ENCODE measurements at places on chromosomes 3 and 15.

- DNase-seq: no peak
These were observed 9.3 kb downstream of the ARHGEF26 start for GRCh38 chr3:154130540-154130939.

GRCh38 chr15:88909956-88910831, 3.0 kb downstream of the MFGE8 start:
- no peak for DNase-seq

DNA sequence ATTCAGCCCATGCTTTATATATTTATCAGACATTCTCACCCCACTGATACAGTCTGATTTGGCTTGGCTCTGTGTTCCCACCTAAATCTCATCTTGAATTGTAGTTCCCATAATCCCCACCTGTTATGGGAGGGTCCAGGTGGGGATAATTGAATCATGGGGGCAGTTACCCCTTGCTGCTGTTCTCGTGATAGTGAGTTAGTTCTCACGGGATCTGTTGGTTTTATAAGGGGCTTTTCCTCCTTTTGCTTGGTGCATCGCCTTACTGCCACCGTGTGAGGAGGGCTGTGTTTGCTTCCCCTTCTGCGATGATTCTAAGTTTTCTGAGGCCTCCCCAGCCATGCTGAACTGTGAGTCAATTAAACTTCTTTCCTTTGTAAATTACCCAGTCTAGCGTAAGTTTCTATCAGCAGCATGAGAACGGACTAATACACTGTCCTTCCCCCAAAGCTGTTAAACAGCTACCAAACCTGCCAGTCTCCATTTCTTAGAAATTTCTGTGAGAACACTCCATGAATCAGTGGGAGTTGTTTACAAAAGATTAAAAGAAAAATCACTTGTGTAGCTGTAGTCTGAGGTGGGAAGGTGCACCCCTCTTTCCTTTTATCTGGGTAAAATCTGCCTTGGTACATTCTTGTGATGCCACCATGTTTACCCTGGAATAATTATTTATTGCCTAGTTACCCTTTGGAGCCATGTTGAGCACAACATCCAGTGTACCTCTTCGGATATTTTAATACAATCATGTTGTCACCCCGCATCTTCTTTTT, 160.5 kb downstream of the THSD4 start:
- DNase-seq: no peak

DNA sequence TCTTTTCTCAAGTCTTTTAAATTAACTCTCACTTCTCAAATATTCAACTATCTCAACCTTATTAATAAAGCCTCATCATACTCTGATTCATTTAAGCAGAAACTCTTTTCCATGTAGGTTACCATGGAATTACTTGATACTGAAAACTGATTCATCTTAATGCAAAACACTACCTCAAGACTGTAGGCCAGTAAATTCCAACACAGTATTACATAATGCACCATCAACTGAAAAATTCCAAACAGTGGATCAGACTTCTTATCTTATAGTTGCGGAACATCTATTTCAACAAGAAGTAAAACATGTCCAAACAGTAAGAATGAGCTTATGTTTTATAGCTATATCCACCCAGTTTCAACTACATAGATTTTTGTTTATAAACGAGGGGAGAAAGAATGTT, 124.5 kb downstream of the PEAK1 start:
- no peak for DNase-seq

DNA sequence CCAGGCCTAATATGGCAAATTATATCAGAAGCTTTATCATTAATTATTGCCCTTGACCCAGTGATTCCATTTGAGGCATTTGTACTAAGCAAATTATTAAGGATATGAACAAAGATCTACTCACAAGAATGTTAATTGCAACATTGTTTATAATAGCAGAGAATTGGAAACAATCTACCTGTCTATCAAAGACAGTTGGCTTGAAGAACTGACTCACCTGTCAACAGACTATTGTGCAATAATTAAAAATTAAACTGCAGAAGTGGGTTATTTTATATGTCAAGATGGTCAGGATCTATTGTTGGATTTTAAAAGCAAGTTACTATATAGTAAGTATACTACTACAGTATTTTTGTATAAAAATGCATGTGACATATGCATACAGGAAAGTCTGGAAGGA, 6.7 kb upstream of the FETUB start:
- DNase-seq: no peak

DNA sequence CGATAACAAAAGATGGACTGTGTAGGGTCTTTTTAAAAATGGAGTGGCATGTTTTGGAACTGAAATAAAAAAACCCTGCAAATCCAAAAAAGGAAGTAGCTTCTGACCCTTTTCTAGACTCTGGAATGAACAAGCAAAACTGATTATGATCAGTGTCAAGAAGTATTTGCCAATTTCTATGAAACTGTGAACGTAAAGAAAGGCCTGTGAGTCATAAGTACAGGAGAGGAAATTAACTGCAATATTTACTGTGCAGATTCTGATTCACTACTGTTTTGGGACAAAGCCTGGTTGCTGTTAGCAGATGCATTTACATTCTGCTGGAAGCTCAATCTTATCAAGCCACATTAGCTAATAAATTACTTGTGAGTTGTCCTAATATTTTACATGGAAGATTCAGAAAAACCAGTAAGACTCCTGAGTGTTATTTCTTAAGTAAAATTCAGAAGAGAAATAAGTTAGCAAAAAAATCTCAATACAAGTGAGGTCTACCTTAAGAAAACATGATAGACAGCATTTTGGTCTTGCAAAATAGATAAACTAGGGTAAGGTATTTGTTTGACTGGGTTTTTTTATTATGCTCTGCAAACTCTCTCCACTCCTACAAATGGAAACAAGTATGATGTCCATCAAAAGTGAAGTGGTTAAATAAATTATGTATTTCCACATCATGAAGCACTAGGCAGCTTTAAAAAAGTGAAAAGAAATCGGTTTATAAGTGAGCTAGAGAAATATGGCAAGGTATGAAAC, 90.2 kb upstream of the LMOD3 start:
- no peak for DNase-seq

DNA sequence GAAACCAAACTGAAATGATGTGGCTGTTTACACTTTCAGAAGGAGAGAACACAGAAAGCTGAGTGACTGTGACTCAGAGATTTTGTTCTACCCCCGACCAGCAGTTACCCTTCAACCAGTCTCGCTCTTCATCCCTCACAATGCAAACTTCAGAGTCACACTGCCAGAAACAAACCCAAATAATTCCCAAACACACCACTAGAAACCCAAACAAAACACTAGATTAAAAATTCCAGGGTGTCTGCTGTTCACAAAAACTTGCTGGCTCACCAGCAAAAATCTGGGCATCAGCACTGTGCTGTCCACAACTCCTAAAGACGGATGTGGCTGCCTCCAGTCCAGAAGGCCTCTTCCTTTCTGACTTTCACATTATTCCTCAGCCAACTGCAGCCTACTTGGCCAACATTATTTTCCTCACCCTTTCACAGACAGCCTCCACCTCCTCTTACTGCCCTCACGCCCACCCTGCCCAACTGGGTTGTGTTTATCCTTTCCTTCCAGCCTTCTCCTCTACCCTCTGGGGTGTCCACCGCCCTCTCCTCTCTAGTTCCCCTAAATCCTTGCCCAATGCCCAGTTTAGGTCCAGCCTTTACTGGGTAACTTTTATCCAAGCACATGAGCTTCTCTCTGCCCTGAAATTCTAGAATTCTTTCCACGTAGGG, 71.4 kb downstream of the MECOM start:
- DNase-seq: no peak

DNA sequence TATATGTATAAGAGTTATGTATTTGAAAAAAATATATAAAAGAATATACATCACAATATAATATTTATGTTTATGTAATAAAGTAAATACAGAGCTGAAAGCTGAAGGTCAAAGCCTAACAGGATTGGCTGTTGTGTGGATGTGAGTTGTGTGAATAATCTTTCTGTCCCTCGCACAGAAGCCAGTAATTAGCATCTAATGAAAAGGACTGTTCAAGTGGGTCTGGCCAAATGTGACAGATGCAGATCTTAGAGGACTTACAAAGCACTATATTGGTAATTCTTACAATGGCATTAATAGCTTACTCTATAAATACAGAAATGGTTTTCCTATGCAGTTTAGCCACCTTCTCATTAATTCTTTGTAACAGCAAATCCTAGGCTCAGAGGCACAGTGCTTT, 2.4 kb downstream of the MKRN3 start:
- no peak for DNase-seq

DNA sequence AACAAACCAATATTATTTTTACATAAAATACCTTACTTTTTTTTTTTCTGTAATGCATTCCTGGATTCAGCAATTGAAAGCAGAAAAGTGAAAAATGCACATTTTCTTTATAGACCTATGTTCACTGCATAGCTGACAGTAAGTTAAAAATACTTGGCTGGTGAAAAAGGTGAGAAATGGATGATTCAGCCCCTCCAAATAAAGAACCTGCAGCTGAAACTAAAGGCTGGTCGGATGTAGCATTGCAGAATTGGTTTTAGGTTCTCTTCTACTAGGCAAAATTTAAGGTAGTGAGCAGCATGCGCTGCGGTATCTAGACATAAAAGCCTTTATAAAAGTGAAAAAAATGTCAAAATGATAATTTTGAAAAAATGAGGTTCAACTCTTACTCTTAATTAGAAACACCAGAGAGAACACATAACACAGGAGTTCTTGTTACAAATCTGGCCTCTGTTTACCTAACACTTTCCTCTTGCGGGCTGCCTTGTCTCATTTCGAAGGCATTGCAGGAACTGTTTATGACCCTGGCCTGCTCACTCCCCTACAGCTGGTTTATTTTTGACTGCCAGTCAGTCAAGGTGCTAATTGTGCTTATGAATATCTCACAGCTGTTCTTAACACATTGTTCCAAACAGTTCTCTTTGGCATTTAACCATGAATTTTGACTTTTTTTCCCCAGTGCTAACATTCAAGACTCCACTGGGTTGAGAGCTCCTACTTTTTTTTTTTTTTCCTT, 455.4 kb upstream of the TBL1XR1 start:
- DNase-seq: no peak

DNA sequence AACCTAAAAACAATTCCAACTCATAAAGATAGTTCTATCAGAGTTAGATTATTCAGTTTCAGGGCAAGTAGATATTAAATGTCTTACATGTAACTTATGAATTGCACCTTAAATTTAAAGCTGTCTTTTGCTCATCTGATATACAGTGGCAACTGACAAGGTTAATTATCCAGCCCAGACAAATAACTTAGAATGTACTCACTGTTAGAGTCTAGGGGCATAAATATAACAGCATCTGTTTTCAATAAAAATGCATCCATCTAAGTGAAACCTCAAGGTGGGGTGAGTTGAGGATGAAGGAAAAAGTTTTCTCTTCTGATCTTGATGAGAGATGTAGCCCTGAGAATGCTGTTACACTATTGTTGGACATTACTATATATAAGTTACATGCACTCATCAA, 112.6 kb downstream of the FBN1 start:
- no peak for DNase-seq

DNA sequence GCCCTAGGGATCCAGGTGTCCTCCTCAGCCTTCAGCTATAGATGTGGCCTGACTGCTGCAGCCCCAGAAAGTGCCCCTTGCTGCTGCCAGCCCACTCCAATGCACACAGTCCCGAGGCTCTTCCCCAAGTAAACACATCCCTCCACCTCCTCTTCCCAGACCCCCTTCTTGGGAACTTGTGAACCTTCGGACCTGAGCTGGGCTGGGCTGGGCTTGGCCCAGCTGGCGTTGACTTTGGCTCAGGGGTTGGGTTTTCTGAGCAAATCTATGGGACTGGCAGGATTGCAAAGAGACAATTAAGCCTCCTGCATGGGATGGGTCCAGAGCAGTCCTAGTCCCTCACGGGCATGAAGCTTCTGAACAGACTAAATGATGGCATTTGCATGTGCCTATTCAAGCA, 14.7 kb downstream of the VIPR1 start:
- no peak for DNase-seq

DNA sequence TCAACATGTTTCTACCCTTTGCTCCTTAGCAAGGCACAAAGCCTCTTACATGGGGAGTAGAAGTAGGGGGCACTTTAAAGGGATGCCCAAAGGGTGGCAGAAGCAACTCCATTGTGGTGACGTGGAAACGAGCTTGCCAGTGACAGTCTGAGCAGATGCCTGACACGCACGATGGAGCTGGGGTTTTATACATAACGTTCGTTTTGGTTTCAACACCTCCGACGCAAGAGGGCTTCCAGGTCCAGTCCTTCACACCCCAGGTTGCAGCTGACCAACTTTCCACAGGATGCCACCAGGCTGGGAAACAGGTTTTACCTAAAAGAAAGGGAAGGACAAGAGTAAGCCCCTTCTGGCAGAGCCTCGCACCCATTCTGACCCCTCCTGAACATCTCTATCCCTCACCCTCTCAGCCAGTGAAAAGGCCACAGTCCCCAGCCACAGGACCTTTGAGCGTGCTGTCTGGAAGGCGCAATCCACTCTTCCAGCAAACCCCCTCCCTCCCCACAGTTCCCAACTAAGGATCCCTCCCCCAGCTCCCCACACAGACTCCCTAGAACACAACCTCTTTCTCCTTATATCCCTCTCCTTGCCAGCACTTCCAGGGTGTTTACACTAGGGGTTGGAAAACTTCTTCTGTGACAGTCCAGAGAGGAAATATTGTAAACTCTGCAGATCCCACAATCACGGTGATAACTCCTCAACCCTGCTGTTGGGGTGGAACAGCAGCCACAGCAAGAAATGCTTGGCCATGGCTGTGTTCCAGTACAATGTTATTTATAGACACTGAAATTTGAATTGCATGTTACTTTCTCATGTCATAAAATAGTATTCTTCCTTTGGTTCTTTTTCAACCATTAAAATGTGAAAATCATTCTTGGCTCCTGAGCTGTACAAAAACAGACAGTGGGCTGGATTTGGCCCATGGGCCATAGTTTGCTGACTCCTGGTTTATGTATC, 36.2 kb downstream of the FAM174B start:
- no peak for DNase-seq

GRCh38 chr3:187019542-187020072, 89.3 kb downstream of the ST6GAL1 start:
- no peak for DNase-seq

DNA sequence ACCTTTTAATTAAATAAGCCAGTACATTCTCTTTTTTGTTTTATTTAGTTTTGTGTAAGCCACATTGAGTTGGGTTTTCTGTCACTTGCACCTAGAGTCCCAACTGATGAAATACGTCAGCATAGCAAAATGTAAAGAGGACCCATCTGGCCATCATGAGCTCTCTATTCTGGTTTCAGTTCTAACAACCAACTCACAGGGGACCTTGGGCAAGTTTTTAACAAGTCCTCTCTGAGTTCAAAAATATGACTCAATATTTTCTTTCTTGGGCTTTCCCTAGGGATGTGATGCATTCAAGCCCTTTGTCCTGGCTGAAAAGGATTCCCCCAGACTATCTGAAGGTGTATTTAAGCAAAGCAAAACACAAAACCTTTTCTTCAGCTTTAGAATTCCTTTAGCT, 32.9 kb downstream of the PLCH1 start:
- no peak for DNase-seq

Data from stimulated activated CD4-positive, alpha-beta T cell treated with anti-CD3 and anti-CD28 coated beads, Interleukin-1b, Interleukin-23, amount 100 ng/mL, for 1 hour (primary cell).